SW 1271 (cell line): ENCODE measurements at places on chromosomes 6 and 20.

DNA sequence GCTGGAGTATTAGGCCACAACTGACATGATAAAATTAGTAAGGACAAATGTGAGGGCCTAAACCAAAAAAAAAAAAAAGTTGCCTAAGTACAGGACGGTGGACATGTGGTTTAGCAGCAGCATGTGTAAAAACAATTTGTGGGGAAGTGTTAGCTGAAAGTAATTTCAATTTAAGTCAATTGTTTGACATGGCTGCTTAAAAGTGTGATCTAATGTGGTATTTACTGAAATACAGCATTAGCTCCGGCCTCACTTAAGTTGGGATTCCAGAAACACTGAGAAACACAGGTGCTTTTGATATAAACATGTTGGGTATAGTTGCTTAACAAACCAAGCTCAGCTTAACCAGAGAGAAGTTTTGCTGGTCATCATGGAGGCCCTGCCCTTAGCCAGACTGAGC, 119.7 kb downstream of the FYN start:
- no peak for DNase-seq

DNA sequence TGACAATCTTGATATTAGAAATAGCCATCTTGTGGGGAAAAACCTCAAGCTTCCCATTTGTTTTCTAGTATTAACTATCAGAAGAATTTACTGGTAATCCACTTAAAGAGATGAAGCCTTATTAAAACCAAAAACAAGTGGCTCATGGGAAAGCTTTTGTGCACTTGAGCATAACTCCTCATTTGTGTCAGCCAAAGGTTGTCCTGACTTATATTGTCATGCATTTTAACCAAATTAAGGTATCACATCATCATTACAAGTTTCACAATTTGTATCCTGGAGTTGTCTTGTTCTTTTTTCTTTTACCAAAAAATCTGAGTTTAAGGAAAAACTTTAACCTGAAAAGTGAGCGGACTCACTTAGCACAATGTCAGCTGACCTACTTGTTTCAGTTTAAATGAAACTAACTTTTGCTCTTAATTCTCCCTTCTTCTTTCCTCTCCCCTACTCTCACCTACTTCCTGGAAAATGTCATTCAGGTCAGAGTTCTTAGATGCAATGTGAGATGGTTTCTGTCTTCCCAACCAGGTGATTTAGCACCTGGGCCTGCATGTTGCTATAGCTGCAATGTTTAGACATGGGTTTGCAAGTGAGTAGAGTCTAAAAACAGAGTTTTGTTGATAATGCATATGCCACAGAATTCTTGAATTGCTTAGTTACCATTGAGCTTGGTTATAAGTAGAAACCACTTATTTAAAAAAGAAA, 82.8 kb downstream of the TNFAIP3 start:
- no peak for DNase-seq

- DNase-seq: no peak
These were observed 62.9 kb upstream of the ZNF217 start for GRCh38 chr20:53656293-53657202.

GRCh38 chr20:49961413-49961812, 21.4 kb upstream of the SNAI1 start:
- no peak for DNase-seq

GRCh38 chr6:57248311-57248895, 26.3 kb upstream of the RAB23 start:
- DNase-seq: no peak

- DNase-seq: no peak
These were observed 62.8 kb downstream of the FILIP1 start for GRCh38 chr6:75430631-75431325.

DNA sequence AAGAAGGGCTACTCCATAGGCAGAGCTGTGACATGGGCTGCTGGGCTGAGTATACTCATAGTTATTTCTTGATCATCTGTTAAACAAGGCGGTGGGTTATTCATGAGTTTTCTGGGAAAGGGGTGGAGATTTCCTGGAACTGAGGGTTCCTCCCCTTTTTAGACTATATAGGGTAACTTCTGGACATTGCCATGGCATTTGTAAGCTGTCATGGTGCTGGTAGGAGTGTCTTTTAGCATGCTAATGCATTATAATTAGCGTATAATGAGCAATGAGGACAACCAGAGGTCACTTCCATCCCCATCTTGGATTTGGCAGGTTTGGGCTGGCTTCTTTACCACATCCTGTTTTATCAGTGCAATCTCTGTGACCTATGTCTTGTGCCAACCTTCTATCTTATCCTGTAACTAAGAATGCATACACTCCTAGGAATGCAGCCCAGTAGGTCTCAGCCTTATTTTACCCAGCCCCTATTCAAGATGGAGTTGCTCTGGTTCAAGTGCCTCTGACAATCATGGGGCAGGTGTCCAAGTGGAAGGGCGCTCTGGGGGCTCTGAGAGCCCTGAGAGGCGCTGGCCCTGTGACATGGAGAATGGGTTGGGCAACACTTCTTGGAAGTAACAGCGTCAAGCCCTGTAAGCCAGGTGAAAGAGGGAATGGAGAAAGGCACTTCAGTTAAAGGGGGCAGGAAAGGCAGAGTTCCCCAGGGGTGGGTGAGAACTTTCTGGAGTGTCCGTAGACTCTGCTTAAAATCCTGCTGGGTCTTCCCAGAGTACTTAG, 354.2 kb upstream of the SULF2 start:
- DNase-seq: no peak

- DNase-seq: no peak
These were observed 18.5 kb upstream of the FAM184A start for GRCh38 chr6:119096721-119097565.

DNA sequence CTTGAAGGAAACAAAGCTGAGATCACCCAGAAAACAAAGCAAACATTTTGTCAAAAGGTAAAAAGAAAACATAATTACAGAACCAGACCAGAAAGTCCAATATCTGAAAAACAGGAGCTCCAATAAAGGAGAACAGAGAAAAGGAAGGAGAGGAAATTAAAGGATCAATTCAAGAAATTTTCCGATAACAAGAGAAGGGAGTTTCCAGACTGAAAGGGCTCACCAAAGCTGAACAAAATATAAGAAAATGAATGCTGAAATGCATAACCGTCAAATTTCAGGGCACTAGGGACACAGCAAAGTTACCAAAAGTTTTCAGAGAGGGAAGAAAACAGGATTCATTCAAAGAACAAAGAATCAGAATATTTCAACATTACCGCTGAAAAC, 23.9 kb downstream of the ILRUN start:
- no peak for DNase-seq

GRCh38 chr6:21504790-21505189, 88.8 kb upstream of the SOX4 start:
- no peak for DNase-seq

DNA sequence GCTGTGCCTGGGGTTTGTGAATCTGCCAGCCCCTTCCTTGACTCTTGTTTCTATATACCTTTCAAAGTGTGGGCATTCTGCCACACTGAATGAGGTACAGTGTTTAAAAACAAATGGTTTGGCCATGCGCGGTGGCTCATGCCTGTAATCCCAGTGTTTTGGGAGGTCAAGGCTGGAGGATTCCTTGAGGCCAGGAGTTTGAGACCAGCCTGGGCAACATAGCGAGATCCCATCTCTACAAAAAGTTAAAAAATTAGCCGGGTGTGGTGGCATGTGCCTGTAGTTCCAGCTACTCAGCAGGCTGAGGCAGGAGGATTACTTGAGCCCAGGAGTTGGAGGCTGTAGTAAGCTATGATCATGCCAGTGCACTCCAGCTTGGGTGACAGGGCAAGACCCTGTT, 5.8 kb downstream of the FAM83D start:
- no peak for DNase-seq

DNA sequence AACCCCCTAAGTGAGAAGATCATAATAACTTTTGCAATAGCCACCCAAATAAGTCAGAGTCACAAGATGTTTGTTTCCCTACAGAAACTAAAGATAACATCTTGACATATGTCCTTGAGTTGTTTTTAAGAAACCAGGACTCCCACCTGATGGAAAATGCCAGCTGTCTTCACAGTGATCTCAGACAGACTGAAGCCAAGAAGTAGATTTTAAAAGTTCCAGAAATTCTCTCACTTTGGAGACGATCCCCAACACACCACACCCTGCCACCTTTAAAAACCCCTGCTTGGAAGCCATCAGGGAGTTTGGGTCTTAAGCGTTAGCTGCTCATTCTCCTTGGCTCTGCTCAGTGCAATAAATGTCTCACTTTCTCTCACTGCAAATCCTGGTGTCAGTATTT, 63.0 kb downstream of the GPR6 start:
- DNase-seq: no peak

DNA sequence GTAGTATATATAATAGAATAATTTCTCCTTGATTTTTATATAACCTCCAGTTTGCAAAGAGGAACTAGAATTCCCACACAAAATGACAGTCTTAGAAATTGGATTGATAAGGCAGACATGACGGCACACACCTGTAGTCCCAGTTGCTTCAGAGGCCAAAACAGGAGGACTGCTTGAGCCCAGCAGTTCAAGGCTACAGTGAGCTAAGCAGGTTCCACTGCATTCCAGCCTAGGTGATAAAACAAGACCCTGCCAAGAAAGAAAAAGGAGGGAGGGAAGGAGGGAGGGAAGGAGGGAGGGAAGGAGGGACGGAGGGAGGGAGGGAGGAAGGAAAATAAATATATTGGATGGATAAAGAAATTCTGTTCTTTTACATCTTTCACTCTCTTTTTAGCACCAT, 77.6 kb upstream of the SASH1 start:
- no peak for DNase-seq
